ENCODE measurements at places on chromosomes 7 and 10. TPM values are rescaled to one million over a fixed set of nuclear protein-coding genes. Genes with fewer than 3 reads are reported as not detected.

The ZNF33B gene
- 5.7 TPM for total RNA-seq

The ABCA13 gene
- 0.05 TPM for total RNA-seq

The THSD7A gene
- total RNA-seq, result 1.7 TPM

The SPOCK2 gene
- total RNA-seq, result 0.45 TPM

The PTF1A gene
- not detected for total RNA-seq

The PURB gene
- 13.8 TPM for total RNA-seq

The TMEM243 gene
- 27.9 TPM for total RNA-seq

The ALKBH4 gene
- 12.0 TPM for total RNA-seq

The MBL2 gene
- total RNA-seq, result not detected

The AUTS2 gene
- 3.6 TPM for total RNA-seq

The NPSR1 gene
- not detected for total RNA-seq

The GIMAP1 gene
- not detected for total RNA-seq

The ANKRD30A gene
- total RNA-seq, result 0.39 TPM

The CSGALNACT2 gene
- total RNA-seq, result 13.3 TPM

The PCBD1 gene
- 225 TPM for total RNA-seq

The CCL24 gene
- total RNA-seq, result not detected

The NEUROG3 gene
- not detected for total RNA-seq

Data from A549 treated with Mapracorat at 1 μM for 4 hours (cell line).